AG08395 (cell line): ENCODE measurements at places on chromosomes 1 and 21.
A peak's percentile ranks its signal among the peaks of the same experiment; 100 is the strongest.

GRCh38 chr1:925561-926421 is 2.1 kb downstream of the SAMD11 start:
- peak; percentile 67 for DNase-seq

- DNase-seq: no peak
These were observed 44.1 kb downstream of the UCK2 start for GRCh38 chr1:165871311-165872067.

- DNase-seq: no peak
These were observed 42.9 kb upstream of the CD2 start for GRCh38 chr1:116711263-116711840.

- DNase-seq: peak; percentile 62
These were observed 677 bp downstream of the AGPAT3 start for GRCh38 chr21:43865540-43866259.

DNA sequence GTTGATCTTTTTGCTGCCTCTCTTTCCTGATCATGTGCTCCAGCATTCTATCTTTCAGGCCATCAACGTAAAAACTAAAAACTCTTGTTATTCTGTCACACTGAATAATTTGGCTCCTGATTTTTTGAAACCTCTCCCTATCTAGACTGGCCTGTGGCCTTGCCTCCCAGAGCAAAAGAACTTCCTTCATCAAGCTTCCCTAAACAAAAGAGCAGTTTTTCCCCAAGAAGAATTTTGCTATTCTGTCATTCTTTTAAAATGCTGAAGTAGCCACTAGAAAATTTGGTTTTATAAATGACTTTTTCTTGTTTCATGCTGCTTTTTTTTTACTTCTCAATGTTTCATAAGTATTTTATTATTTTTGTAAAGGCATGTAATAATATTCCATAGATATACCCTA is 37.1 kb upstream of the CR2 start:
- no peak for DNase-seq

DNA sequence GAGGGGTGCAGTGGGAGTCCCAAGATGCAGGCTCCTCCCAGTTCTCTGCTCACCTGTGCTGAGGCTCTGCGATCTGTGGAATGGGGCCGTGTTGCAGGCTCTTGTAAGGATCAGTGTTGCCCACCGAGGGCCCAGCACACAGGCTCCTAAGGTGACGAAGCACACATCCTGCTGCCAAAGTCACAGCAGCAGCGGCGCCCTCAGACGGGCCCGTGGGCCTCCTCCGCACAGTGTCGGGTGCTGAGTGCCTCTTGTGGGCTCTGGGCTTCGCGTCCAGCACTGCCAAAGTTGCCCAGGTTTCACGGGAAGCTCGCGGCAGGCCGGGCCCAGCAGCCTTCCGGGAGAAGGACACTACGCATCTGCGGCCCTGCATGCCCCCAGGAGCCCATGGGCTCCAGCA is 72.1 kb upstream of the ABCG1 start:
- DNase-seq: no peak

- peak; percentile 29 for DNase-seq
These were observed 46.3 kb downstream of the GPA33 start for GRCh38 chr1:167043752-167044488.

DNA sequence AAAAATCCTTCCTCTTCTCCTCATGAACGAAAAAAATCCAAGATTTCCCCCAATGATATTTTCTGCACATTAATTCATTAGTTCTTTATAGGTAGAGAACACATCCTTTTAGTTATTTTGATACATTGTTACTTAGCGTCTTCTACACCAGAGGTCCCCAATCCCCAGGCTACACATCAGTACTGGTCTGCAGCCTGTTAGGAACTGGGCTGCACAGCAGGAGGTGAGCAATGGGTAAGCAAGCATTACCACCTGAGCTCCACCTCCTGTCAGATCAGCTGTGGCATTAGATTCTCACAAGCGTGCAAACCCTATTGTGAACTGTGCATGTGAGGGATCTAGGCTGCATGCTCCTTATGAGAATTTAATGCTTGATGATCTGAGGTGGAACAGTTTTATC is 13.0 kb downstream of the EXTL2 start:
- DNase-seq: no peak

DNA sequence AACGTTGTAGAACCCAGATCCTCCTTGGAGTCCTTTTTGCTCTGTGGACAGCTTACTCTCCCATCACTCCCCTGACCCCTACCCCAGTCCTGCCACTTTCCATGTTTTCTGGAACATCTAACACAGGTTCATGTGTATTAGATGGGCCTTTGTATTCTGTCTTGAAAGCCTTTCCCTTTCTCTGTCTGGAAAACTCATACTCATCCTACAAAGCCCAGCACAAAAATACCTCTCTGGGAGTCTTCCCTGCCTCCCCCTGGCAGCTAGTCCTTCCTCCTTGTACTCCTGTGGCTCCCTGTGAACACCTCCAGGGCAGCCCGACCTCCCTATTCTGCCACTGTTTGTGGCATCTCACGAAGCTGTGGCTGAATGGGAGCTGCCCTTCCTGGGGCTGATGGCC is 7.8 kb upstream of the HEYL start:
- no peak for DNase-seq

DNA sequence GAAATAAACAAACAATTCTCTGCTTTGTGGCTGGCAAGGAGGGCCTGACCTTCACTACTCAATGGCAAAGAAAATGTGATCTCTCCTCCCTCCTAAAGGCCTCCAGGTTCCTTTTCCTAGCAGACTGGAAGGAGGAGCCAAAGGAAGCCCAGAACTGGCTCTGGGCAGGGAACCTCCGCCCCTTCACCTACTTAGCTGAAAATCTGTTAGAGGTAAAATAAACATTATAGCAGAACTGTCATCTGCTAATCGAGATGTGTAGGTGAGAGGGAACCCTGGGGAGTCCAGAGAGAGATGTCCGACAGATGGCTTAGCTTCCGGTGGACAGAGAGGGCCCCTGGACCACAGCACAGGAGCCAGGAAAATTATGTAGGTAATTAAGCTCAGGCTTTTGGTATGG is 75.2 kb upstream of the KCNA3 start:
- no peak for DNase-seq

DNA sequence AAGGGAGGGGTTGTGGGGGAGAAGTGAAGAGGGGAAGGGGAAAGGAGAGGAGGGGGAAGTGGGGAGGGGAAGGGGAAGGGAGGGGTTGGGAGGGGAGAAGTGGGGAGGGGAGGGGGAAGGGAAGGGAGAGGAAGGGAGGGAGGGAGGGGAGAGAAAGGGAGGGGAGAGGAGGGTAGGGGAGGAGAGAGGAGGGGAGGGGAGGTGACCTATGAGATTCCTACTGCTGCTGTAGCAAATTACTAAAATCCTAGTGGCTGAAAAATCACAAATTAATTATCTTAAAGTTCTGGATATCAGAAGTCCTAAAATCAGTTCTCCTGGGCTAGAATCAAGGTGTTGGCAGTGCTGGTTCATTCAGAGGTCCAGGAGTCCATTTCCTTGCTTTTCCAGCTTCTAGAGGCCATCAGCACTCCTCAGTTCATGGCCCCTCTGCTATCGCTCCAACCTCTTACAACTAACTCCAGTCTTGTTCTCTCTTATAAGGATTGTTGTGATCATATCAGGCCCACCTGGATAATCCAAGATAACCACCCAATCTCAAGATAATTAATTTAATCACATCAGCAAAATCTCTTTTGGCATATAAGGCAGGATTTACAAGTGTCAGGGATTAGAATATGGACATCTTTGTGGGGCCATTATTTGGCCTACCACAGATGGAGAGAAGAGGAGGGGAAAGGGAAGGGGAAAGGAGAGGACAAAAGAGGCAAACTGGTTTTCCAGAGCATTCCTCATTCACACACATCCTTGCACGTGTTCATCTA is 30.4 kb upstream of the KANK4 start:
- DNase-seq: no peak

DNA sequence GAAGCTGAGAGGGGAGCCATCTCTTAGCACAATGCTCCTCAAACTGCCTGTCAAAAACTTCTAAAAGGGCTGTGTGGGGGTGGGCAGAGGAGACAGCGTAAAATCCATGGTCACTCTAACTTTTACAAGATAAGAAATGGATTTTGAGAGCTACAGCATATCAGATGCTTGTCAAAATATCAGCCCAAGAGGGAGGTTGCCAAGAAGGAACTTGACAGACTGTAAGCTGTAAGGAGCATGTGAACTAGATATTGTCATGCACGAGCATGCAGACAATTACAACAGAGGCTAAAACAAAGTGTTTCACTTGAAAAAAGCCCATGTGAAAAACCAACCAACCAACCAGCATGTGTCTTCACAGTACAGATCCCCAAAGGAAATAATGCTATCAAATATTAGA is 107.3 kb upstream of the B3GALT2 start:
- no peak for DNase-seq

- peak; percentile 38 for DNase-seq
These were observed 703 bp downstream of the ERI3 start for GRCh38 chr1:44354268-44354839.

- no peak for DNase-seq
These were observed 425.4 kb downstream of the ADGRL2 start for GRCh38 chr1:82226186-82226505.

GRCh38 chr1:3482378-3482849 is 27.9 kb downstream of the ARHGEF16 start:
- peak; percentile 43 for DNase-seq

GRCh38 chr1:156214024-156214748 is 1.4 kb downstream of the PMF1 start:
- DNase-seq: no peak

GRCh38 chr1:45677751-45678245 is 8.5 kb downstream of the GPBP1L1 start:
- no peak for DNase-seq

DNA sequence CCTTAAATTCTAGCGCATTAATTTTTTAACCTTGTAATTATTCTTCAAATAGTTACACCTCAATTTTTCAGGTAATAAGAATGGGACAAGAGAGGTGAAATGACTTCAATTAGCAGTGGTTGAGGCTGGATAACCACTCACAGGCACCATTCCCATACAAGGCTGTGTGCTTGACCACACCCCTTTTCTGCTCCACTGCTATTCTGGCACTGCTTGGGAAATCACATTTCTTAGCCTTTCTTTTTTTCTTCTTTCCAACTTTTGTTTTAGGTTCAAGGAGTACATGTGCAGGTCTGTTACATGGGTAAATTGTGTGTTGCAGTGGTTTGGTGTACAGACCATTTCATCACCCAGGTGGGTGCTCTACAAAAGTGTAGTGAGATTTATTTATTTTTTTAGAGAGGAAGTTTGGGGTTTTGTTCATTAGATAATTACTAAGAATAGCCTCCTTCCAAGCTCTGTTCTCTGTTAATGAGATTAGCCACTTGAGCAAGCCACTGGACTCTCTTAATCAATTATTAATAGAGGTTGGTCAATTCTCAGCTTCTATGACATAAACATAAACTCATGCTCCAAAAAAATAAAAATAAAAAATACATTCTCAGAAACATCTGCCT is 14.4 kb downstream of the ILDR2 start:
- DNase-seq: no peak

GRCh38 chr1:70327306-70328076 is 27.0 kb downstream of the ANKRD13C start:
- DNase-seq: no peak

- no peak for DNase-seq
These were observed 19.8 kb upstream of the FAM110D start for GRCh38 chr1:26138974-26139558.

DNA sequence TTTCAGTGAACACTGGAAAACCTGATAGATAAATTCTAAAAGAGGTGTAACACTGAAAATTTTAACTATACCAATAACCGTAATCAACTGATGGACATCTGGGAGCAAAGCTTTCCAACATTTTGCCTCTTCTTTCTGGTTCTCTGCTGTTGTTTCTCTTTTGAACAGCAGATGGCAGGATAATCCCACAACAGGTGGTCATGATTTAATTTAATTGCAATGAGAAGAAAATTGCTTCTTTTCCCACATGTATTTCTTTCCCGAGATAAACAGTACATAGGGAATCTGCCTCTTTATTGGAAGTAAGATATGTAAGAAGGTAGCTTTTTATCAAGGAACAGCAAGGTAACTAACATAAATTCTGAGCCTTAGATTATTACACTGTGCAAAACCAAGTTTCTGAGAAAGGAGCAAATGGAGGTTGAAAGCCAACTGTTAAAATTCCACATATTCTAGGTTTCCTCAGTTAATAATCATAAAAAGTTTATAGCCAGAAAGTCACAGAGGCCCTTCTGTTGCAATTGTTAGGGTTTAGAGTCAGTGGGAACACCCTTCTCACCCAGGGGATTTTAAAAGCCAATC is 72.9 kb downstream of the RPS6KA1 start:
- DNase-seq: peak; percentile 75

DNA sequence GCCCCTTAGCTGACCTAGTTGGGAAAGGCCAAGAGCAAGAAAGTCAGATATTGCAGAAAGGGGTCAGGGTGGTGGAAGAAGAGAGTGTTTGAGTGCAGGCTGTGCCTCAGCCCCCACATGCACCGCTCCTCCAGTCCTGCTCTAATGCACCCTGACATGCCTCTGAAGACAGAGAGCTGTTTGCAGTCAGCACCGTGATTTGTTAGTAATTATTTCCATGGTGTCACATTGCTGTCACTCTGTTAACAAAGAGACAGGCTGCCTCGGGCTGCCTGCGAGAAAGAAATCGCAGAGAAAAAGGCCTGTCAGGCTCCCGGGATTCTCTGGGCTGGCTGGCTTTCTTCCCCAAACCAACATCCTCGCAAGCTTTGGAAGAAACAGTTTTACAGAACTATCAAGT is 58.3 kb downstream of the ERI3 start:
- DNase-seq: no peak

DNA sequence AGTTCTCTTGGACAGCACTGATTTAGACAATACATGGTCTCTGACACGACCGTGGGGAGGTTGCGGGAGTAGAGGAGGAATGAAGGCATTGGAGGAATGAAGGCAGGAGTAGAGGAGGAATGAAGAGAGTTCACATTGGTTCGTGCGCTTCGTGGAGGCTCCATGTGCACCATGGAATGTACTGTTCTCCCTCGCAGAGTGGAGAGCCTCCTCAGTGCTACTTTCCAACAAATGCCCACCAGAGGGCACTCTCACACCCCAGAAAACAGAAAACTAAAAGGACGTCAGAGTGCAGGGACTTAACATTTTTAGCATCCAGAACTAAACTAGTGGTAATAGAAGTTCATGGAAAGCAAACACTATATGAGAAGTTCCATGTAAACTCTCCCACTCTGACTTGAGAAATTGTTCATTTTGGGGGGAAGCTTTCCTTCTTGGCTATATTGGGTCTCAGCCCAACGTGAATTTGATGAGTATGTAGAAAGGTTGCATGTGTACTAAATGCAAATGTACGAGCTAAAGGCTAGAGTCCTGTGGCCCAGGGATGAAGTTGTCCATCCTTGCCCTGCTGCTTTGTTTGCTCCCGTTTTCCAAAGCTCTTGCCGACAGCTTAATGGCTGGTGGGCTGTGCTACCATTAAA is 211.6 kb downstream of the LMX1A start:
- peak; percentile 65 for DNase-seq

DNA sequence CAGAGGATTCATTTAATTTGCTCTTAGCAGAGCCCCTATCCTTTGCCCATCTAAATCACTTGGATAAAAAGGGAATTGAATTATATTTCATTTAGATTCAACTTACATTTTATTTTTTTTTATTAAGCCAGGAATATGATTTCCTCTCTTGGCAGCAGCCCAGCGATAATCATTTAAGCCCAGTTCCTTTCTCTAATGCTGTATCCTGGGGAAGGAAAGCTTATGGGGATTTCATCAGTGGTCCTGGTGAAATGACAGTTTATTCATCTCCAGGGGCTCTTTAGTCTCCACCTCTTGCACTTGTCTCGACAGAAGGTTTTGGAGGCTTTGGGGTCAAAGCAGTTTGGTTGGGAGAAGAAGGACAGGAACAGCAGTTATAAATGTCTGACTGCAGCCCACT is 50.4 kb upstream of the LRRC8D start:
- no peak for DNase-seq
